Vagina (tissue), 2 donors: ENCODE measurements at places on chromosomes 6 and 20. TPM values are rescaled to one million over a fixed set of nuclear protein-coding genes. Genes with fewer than 3 reads are reported as not detected.

ROS1 gene
- total RNA-seq = not detected

DNA sequence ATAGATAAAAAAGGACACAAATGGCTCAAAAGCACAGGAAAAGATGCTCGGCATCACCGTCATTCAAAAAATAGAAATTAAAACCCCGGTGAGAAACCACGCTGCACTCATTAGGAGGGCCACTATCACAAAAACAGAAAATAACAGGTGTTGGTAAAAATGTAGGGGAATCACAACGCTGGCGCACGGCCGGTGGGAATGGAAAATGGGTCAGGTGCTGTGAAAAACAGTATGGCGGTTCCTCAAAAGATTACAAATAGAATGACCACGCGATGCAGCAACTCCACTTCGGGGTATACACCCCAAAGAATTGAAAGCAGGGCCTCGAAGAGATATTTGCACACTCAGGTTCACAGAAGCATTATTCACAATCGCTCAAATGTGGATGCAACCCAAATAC, 28.3 kb downstream of the NPEPL1 start:
- DNase-seq = no peak

DNA sequence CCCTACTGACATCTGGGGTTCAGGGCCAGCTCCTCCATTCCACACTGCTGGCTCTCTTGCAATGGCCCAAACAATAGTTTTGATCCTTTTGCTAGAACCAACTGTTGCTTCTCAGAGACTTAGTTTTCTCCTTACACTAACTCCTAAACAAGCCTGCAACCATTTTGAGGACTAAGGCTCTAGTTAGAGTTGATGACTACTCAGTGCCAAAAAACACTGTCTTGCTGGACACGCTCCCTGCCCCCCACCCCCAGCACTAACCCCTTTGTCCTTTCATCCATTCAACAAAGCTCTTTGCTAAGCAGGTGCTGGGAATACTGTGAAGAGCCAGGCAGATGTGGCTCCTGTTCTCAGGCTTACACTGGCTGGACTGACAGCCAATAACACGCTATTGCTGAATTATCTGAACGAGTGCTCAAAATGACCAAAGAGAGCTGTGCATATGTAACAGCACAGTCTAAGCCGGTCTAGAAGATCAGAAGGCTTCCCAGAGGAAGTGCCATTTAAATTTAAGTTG, 17.6 kb downstream of the GCLC start:
- DNase-seq = no peak

GRCh38 chr6:41092421-41093140, 19.8 kb downstream of the NFYA start:
- DNase-seq = no peak

GRCh38 chr20:53291548-53291947, 302.1 kb downstream of the ZNF217 start:
- no peak for DNase-seq

DNA sequence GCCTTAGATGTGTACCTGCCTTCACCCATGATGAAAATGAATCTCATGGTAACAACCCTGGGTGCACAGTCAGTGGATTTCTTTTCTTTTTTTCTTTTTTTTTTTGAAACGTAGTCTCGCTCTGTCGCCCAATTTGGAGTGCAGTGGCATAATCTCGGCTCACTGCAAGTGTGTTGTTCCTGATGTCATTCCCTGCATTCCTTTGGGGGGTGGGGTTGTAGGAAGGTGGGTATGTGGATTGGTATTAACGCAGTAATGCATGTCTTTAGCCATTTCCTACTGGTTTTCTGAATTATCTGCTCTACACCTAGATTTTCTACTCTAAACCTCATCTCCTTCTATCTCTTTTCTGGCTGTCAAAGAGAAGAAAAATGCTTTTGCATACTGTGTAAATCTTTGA, 146.6 kb downstream of the RNF144B start:
- no peak for DNase-seq

CRISP3 gene
- 19.2 TPM for total RNA-seq

DNA sequence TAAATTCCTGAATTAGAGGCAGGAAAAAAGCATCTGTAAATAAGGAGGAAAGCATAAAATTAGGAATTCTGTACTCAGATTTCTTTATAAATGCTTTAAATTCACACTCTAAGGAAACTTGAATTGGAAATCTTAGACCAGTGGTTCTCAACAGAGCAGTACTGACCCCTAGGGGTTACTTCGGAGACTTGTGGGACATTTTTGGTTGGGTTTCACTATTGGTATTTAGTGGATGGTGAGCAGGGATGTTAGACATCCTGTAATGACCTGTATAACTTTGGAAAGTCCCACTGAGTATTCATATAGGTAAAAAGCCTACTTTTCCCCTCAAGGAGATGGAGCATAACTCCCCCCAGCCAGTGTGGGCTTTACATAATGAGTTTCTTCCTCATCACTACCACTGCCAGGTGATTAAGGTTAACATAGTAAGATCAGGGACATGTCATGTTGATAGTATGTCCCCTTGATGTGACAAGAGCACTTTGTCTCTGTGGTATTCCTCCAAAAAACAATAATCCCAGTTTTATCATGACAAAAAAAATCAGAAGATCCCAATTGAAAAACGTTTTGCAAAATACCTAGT, 31.0 kb downstream of the GLO1 start:
- DNase-seq = no peak
